Aorta (tissue), 5 donors: ENCODE measurements at places on chromosomes 13 and 19.

DNA sequence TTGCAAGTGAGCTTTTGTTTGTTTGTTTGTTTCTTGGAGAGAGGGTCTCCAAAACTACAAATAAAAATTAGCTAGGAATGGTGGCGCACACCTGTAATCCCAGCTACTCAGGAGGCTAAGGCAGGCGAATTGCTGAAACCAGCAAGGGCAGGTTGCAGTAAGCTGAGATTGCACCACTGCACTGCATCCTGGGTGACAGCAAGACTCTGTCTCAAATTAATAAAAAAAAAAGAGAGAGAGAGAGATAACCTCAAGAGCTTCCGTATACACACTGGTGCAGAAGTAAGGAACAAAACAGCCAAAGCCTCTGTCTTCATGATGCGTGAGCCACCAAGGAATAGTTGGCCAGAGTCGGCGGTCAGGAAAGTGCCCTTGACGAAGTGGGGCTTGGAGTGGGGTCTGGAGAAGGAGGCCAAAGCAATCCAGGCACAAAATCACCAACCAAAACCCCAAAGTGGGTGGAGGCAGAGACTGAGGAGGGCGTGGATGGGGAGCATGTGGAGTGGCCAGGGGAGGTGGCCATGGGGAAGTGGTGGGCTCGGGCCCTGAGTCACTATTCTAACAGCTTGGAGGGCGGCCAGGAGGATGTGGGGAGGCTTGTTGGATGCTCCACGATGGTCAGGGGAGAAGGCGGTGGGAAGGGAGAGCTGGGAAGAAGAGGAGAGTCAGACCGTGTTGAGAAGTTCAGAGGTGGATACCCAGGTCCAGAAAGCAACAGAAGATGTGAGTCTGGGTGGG lies 21.2 kb upstream of the TOMM40 start:
- no peak for DNase-seq

DNA sequence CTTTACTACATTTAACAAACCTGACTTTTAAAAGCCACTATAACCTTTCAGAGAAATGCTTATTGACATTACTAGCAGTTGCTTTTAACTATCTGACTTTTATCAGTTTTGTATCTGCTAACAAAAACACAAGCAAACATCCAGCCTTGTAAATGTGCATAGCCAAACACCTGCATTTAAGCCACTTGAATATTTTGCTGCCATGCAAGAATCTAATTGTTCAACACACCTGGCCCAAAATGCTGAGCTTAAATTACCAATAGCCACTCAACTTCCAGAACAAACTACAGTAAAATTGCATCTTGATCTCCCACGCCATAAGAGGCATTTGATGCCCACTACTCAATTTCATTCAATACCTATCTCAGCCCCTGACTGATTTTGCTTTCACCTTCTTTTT lies 9.3 kb downstream of the ZIC5 start:
- DNase-seq, result no peak

- no peak for DNase-seq
Measured at GRCh38 chr13:49669735-49670309, 21.5 kb downstream of the EBPL start.

DNA sequence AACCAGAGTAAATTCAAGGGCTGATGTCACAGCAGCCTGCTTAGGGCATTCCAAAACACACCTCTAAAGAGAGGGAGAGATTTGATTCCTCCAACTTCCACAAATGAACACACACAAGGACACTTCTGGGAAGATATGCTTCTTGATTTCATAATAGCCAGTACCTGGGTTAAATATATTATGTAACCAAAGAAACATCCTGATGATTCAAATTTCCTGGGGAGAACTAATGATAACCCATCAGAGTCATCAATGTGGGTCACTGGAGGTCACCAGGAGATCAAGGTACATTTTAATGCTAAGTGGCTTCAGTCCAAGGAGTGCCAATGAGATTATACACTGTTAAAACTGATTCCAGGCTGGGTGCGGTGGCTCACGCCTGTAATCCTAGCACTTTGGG lies 54.0 kb upstream of the DOCK9 start:
- no peak for DNase-seq

GRCh38 chr19:48644839-48645619 lies 958 bp downstream of the CA11 start:
- DNase-seq, result peak; percentile 87

DNA sequence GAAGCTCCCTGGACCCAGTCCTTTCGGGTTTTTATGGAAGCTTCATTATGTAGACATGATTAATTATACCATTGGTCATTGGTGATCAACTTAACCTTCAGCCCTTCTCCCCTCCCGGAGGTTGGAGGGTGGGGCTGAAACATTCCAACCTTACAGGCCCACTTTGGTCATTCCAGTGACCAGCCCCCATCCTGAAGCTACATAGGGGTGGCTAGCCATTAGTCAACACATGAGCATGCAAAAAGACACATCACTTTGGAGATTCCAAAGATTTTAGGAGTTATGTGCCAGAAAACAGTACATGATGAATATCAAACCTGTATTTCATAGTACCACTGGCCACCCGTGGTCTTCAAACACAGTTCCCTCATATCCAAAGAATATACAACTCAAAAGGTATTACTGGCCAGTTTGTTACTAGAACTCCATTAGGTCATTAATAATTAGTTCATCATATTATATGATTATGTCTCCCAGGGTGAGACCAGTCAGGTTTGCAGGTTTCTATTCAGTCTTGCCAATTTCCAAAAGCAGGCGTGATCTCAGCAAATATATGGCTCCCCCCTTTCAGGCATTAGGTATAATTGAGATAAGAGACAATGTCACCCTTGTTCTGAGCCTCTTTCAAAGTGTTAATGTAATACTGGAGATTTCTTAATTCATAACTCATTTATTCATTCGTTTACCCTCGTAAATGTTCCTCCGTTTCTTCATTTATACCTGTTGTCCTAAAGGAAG lies 11.1 kb downstream of the PPP5C start:
- DNase-seq, result no peak

DNA sequence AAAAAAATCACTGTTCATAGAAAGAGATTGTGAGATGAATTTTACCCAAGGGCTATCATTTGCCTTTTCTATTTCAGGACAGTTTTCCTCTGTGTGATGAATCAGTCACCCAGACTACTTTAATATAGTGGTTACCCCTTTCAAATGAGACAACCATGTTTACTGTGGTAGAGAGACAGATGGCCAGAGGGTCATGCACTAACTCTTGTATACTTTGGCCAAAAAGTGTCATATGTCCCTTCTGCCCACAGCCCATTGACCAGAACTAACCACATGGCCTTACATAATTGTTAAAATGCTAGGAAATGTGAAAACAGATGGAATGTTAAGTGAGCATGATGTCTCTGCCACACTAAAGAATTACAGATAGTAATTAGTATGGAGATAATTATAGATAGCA lies 498.7 kb downstream of the DACH1 start:
- no peak for DNase-seq

DNA sequence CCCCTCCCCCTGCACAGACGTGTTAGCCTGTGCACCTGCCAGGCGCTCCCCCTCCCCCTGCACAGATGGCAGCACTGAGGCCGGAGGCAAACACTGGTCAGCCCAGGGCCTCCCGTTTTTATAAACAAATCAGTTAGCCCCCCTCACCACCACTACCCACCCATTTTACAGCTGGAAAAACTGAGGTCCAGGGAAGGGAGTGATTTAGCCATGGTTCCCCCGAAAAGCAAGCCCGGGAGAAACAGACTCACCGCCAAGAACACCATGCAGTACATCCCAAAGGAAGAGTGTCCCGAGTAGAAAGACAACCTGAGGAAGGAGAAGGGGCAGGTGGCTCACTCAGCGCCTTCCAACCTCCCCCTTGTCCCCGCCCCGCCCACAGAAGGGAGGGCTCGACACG lies 8.7 kb downstream of the PLPP2 start:
- peak; percentile 43 for DNase-seq

- no peak for DNase-seq
Measured at GRCh38 chr13:96388598-96388997, 298.7 kb downstream of the HS6ST3 start.

GRCh38 chr13:28753208-28753892 lies 34.6 kb upstream of the SLC46A3 start:
- peak; percentile 79 for DNase-seq

DNA sequence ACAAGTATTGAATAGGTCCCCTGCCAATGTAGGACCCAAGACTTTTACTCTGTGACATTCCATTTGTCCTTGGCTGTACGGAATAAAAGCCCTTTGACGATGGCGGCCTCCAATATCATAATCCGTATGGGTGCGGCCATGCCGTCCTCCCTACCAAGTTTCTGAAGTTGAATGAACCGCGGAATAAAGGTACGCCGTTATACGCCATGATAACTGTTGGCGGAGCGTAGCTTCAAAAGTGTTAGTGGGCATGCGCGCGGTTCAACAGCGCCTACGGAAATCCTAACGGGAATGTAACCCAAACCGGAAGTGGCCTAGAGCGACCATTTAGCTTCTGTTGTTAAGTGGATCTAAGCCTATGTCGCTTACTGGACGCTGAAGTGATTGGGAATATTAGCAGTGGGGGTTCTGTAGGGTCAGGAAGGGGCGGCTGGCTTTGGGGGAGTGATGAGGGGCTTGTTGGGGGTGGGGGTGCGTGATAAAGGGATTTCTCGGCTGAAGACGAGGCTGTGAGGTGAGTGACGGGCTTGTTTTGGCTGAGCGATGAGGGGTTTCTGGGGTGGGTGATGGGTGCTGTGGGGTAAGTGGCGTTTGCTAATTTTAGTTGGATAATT lies at the start of gene ZNF175:
Gene ZNF175, plus strand, starts transcription at position 322 of the 614 bp plus-strand sequence. CDS start 2,047 bp downstream, outside the sequence.
- DNase-seq, result peak; percentile 98

GRCh38 chr13:29572575-29572974 lies 22.9 kb downstream of the SLC7A1 start:
- no peak for DNase-seq

- no peak for DNase-seq
Measured at GRCh38 chr19:12606796-12607195, 3.8 kb downstream of the ZNF490 start.

DNA sequence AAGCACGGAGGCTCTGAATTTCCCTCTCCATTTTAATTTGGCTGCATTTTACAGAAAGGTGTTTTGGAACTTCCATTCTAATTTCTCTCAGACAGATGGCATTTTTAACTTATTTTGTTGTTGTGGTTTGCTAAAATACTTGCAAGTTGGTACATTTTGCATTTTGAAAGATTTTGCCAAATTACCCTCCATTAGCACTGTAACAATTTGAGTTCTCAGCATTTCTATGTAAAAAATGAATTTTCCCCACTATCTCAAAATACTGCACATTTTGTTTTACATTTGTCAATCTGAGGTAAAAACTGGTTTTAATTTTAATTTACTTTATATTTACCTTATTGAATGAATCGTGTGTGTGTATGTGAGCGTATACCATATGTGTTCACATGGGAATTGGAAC lies 7.0 kb upstream of the HNRNPL start:
- no peak for DNase-seq

DNA sequence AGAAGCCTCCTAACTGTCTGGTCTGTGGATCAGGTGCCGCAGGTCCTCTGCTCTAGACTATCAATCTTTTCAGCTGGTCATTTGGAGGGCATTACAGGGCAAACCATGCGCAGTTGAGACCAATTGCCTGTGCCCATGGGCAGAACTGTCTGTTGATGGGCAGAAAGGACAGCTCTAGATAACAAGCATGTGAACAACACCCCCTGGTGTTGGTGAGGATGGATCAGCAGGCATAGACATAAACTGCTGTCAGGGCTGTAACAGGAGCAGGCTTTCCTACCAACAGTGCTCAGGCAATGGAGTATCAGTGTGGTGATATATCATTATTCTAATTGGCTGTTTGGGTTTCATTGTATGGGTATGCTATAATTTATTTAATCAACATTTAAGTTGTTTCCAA lies 104.7 kb upstream of the KL start:
- DNase-seq, result no peak

- peak; percentile 90 for DNase-seq
Measured at GRCh38 chr13:107025991-107026390, 458.1 kb upstream of the ARGLU1 start.

DNA sequence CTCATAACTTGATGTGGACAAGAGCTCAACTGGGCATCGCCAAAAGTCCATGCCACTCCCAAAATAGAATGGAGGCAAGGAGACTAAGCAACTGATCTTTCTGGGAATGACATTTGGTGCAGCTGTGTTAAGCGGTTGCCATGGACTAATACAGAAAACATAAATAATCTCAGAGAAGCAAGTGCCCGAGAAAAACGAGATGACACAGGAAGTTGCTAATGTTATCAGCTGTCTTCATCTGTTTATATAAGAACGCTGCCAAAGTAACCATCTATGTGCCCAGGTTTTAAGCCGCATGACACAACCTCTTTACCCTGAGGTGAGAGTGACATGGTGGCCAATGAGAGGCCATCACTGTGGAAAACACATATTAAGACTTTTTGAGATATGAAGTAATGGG lies 54.9 kb upstream of the SACS start:
- no peak for DNase-seq

GRCh38 chr13:45242070-45242469 lies 41.2 kb upstream of the KCTD4 start:
- DNase-seq, result no peak

- DNase-seq, result no peak
Measured at GRCh38 chr13:22926748-22927400, 253.9 kb upstream of the SGCG start.

GRCh38 chr13:100523411-100523810 lies 65.2 kb downstream of the GGACT start:
- no peak for DNase-seq
